CD4-positive, alpha-beta memory T cell (primary cell): ENCODE measurements at places on chromosomes 2 and 18.
A peak's percentile ranks its signal among the peaks of the same experiment; 100 is the strongest.

DNA sequence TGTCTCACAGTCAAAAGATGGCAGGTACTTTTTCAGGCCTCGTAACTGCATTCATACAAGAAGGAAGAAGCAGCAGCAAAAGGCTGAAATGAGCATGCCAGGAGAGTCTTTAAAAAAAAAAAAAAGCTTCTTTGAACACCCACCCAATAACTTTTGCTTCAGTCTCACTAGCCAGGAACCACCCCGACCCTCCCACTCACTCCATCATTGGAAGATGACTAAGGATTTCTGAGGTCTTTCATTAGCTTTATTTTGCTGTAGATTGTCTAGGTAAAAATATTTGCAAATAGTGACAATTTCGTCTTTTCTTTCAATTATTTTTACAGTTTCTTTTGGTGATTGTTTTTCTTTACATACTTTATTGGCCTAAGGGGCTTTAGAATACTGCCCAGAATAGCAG lies 37.9 kb downstream of the RBBP8 start:
- DNase-seq = no peak

- no peak for DNase-seq
These were observed 142.7 kb upstream of the DOK6 start for GRCh38 chr18:69257861-69258458.

GRCh38 chr2:127591221-127591923 lies 54.6 kb upstream of the GPR17 start:
- DNase-seq = peak; percentile 44

DNA sequence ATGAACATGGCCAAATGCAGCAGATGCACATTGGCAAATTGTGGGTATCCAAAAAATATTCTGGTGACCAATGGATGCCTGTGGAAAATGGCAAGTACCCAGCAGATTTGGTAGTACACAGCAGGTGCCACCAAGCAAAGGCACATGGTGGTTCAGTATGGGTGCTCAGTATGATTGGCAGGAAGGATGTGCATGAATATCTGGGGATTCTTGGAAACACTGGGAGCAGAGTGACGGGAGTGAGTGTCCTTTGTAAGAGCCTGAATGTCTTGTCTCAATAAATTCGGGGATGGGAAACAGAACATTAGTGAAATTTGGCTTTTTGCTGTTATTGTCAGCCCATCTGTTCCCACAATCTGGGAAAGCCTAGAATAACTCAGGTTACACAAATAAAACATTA lies 36.8 kb upstream of the ACADL start:
- DNase-seq = no peak

DNA sequence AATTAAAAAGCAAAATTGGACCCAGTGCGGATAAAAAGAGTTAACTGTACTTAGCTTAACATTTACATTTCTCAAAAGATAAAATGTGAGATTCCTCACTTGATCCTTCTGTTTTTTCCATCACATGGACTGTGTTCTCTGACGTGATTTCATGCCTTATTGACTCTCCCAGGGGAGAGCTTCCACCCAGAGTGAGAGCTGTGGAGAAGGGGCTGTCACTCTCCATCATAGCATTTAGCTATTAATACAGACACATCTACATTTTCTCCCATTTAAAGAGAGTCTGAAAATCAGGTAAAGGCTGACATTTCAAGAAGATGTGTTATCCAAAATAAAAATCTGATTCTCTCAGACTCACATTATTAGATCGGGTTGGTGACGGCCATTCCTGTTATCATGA lies 493.8 kb downstream of the FBXO15 start:
- no peak for DNase-seq

- DNase-seq = no peak
These were observed 85.2 kb downstream of the HRH4 start for GRCh38 chr18:24545651-24546050.

DNA sequence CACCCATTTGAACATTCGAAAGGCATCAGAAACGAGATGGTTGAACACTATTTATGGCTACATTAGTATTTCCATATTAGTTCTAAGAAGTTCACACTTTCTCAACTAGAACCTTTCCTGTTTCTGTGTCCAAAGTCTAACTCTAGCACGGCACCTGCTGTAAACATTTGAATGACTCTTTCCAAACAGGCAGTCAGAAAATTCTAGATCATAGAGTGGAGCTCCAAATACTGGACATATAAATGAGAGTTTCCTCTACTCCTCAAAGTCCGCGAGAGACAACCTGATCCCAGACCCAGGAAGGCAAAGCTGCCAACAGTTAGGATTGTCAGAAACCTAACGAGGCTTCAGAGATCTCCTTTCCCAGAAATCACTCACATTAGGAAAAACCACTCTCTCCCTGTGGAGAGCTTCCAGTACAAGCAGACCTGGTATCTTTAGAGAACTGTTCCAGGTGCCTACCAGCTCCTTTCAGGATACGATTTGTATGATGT lies 10.6 kb downstream of the RND3 start:
- DNase-seq = no peak

GRCh38 chr2:61045226-61045625 lies 20.4 kb upstream of the SANBR start:
- DNase-seq = no peak

GRCh38 chr2:71410696-71411095 lies 42.7 kb upstream of the DYSF start:
- no peak for DNase-seq

- DNase-seq = no peak
These were observed 679.8 kb upstream of the NRXN1 start for GRCh38 chr2:51711766-51712165.

GRCh38 chr2:111186121-111186715 lies 65.5 kb downstream of the BCL2L11 start:
- no peak for DNase-seq

GRCh38 chr18:39366656-39367055 lies 1801.1 kb upstream of the CELF4 start:
- no peak for DNase-seq

DNA sequence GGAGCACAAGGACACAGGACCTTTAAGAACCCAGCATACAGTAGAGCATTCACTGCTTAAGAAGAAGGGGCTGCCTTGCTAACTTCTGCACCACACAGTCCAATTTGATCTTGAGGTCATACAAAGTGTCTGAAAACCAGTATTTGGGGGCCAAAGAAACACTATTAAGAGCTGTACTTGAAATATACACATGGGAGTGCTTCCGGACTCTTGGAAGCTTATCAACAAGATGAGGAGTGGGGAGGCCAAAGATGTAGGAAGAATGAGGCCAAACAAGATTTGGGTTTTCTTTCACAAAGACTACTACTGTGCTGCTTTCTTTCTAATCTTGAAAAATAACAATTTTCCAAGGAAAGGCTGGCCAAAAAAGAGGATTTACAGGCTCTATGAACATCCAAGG lies 24.8 kb upstream of the MALL start:
- no peak for DNase-seq

DNA sequence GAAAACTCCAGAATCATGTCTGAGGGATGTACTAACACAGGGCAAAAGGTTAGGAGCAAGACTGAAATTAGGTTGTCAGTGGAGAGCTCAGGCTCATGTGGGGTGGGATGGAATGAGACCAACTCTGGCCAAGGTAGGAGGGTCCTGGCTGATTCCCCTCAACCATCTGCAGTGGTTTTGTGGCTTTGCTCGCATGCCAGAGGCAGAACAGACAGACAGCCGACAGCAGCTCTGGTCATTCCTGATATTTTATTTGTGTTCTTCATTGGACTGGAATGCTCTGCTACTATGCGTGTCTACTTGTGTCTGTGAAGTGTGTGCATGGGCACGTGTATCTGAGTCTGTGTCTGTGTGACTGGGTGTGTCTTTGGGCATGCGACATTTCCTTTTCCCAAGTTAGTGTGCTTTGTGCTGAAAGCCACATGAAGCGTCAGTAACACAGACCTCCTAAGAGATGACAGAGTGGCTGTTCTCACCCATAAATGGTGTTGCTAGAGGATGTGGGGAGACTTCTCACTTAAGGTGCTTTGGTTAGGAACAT lies 239.5 kb downstream of the CNTNAP5 start:
- no peak for DNase-seq

- DNase-seq = no peak
These were observed 12.9 kb downstream of the FOSL2 start for GRCh38 chr2:28405537-28405936.

DNA sequence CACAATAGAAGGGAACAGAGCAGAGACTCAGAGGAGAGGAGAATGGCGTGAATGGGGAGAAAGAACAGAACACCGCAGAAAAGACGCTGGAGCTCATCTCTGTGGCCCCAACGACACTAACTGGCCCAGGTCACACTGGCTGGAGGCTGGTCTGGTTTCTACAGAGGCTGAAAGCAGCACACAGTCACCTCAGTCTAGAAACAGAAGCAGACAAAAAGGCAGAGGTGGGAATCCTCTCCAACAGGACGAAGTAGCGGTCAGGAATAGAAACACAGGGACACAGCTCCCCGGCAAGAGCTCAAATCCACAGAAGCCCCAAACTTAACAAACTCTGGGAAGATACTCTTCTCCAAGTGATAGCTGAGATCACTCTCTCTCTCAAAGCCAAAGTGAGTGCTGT lies 9.2 kb downstream of the SLC66A2 start:
- no peak for DNase-seq

GRCh38 chr2:8116661-8117060 lies 565.2 kb upstream of the ID2 start:
- DNase-seq = no peak

DNA sequence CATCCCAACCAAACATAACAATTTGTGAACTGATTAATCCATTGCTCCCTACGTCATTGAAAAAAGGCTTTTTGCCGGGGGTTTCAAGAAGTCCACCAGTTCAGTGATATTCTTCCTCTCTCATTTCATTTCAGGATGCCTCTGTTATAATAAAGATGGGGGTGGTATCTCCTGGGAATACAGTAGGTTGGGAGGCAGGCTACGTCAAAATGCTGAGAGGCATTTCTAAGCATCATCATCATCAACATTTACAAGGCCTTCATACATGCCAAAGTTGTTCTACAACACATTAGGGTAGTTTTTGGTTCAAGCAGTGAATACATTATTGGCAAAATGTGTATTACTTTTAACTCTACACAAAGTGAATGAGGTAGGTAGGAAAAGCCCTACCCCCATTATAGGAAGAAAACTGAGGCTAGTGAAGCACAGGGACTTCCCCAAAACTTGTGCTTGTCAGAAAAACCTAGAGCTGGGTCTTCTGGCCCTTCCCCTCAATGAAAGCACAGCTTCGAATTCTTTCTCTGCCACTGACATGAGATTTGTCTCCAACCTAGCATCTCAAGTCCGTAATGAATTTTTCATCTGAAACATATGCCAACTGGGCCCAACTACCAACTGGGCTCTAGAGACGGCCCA lies 11.3 kb downstream of the OSR1 start:
- no peak for DNase-seq

- no peak for DNase-seq
These were observed 221.6 kb downstream of the CYP26B1 start for GRCh38 chr2:71926089-71926447.

GRCh38 chr2:5693287-5694201 lies 1.4 kb downstream of the SOX11 start:
- no peak for DNase-seq

DNA sequence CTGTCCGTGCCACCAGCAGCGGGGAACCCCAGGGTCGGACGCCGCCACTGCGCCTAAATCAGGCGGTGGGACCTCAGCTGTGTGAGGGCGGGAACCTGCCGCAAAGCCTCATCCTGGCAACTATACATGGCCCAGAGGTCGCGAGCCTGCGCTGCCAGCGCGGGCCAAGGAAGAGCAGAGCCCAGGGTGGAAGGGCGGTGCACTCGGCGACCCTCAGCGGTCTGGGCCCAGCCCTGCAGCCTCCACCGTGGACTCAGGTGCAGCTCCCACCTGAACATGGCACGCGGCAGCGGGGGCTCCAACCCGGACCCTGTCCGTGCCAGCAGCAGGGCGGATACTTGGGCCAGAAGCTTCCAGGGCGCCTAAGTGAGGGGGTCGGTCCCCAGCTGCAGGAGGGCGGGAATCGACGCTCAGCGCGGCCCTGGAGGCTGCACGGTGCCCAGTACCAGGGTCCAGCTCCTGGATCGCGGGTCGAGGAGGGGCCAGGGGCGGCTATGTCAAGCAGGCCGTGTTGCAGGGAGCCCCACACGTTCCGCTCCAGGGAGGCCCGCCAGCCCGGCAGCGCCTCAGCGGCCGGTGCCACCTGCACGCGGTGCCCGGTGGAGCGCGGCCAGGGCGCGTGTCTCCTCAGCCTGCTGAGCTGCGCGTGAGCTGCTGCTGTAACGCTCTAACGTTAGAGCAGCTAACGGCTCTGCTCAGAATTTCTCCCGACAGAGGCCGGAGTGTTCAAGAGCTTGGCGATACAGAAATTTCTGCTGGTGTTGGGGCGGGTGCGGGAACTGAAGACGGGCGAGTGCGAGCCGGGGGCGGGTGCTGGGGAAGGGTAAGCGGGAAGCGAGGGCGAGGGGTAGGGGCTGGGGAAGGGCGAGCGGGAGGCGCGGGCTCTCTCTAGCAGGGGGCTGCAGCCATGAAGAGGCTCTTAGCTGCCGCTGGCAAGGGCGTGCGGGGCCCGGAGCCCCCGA lies at the start of gene ANKRD30B:
Gene ANKRD30B (plus strand): TSS at position 660 of the 962 bp plus-strand sequence. CDS start 248 bp downstream, at position 908.
- DNase-seq = no peak

- DNase-seq = no peak
These were observed 182.8 kb downstream of the NRP2 start for GRCh38 chr2:205865056-205865455.

DNA sequence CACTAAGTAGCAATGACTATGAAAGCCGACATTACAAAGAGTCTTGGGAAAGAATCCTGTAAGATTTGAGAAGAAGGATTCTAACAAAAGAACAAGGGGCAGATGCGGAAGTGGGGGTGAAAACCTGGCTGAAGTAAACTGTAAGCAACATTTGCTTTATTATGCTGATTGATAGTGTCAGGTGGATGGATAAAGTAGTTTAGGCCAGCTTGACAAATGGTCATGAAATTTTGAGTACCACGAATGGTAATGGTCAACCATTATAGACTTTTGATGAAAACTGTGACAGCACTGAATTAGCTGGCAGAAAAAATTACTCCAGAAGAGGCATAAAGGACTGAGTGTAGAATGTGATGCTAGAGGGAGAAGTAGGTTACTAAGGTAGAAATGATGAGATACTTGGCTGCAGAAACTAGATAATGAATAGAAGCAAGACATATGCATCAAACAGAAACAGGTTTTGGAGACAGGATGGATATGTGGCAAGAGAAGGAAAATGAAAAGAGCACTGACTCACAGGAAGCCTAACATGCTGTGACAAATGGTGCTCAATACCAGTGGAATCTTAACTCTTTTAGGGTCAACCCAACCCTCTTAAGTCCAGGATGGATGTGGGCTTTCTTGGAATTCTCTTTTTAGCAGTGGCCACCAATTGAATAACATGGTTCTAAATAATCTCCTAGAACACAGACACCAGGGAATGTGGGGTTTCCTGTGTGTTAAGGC lies 6.8 kb downstream of the THUMPD2 start:
- no peak for DNase-seq

DNA sequence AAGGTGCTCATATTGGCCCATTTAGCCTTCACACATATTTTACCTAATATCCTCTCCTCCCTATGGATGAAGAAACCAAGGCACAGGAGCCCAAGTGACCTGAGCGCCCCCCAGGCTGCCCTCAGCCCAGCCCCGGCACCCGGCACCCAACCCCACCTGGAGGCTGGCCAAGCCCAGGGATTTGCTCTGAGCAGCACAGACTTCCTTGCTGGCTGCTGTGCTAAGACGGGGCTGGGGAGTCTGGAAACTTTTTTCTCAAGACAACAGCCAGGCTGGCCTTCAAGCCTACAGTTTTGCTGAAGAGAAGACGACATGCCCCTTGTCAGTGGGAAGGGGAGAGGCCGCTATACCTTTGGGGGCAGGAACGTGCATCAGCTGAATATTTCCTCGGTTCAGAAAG lies 52.7 kb upstream of the LAMA1 start:
- no peak for DNase-seq

GRCh38 chr2:59012971-59013370 lies 771.8 kb upstream of the FANCL start:
- DNase-seq = no peak
